ENCODE measurements at places on chromosomes 7 and 10.

GRCh38 chr7:4880218-4880617 is 3.3 kb downstream of the RADIL start:
- DNase-seq: no peak

GRCh38 chr10:29667191-29667590 is 32.4 kb upstream of the SVIL start:
- DNase-seq: no peak

DNA sequence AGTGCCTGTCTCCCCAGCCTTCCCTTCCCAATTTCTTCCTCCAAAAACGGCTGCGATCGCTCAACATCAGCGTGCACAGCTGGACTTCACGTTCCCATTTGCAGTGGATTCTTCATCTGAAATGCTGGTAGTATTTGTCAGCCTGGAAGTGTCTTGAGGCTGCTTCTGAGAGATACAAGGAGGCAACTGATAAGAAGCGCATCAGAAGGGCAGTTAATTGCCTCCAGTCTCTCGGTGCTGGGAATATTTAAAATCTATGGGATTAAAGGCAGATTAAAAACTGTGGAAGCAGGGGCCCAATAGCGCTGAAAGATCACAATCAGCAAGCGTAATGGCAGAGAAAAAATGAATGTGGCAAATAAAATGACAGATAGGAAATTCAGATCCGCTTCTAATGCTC is 450.0 kb downstream of the GATA3 start:
- no peak for DNase-seq

- DNase-seq: no peak
These were observed 11.4 kb downstream of the SEC31B start for GRCh38 chr10:100508266-100508665.

GRCh38 chr7:69067397-69067796 is 530.9 kb upstream of the AUTS2 start:
- DNase-seq: no peak

DNA sequence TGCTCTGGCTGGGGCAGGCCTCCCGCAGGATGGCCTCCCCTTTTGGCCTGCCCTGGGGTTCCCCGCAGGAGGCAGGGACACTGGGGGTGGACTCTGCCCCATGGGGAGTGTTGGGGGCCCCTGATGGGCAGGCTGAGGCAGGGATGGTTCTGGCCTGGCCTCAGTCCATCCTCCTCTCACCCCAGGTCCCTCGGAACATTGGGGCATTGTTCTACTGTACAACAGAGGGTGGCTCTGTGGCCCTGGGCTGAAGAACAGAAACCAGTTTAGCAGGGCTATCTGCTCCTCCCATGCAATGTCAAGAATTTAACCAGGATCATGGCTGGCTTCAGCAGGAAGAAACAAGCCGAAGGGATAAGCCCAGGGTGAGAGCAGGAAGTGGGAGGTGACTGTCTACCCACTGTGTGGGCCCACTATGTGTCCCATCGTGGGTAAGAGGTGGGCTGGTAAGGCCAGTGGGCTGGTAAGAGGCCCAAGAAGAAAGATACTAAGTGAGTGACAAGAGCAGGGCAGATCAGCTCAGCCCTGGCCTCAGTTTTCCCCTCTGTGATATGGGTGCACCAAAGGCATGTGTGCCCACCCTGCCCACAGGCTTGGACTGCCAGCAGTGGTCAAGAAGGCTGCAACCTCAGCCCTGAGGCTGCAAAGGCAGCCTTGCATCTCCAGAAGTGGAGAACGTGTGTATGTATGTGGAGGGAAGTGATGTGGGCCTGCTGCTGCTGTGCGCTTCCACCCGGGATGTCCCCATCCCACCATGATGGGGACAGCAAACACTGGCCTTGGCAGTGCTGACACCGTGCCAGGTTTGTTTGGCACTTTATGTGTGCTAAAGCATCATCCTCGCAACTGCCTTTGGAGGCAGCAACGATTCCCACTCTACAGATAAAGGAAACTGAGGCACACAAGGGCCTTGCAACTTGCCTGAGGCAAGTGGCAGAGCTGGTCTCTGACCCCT is 138.9 kb downstream of the SH3PXD2A start:
- DNase-seq: no peak

GRCh38 chr10:7855205-7855604 is 36.9 kb downstream of the TAF3 start:
- DNase-seq: no peak

DNA sequence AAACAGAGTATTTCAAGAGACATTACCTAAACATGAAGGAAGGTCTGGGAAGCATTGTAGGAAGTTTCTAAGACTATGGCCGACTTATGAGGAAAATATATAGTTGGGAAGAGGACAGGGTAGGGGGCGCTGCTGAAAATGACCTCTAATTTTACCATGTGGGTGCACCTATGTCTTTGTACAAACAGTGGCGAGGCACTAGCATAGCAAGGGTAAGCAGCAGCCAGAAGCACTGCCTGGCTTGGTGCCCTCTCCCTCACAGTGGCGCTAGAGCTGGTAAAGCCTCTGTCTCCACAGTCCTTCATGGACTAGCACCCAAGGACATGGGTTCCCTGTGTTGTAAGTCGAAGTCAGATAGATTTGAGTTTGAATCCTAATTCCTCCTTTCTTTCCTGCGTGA is 461.2 kb downstream of the INHBA start:
- DNase-seq: no peak

DNA sequence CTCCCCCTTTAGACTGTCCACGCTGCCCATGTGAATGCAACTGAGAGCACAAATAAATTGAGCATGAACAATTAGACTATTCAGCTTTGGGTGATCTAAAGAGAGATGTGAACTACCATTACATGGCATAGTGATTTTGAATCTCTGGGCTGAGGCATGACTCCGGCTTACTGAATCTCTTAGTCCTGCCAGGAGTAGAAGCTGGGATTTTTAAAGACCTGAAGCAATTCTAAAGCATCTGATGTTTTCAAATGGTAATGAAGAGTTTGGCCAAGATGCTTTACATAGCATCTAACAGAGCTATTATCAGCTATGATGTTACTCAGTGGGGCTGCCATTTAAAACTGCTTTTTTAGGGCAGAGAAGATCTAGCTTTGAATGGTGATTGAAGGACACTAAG is 1059.1 kb downstream of the SORCS3 start:
- DNase-seq: no peak

DNA sequence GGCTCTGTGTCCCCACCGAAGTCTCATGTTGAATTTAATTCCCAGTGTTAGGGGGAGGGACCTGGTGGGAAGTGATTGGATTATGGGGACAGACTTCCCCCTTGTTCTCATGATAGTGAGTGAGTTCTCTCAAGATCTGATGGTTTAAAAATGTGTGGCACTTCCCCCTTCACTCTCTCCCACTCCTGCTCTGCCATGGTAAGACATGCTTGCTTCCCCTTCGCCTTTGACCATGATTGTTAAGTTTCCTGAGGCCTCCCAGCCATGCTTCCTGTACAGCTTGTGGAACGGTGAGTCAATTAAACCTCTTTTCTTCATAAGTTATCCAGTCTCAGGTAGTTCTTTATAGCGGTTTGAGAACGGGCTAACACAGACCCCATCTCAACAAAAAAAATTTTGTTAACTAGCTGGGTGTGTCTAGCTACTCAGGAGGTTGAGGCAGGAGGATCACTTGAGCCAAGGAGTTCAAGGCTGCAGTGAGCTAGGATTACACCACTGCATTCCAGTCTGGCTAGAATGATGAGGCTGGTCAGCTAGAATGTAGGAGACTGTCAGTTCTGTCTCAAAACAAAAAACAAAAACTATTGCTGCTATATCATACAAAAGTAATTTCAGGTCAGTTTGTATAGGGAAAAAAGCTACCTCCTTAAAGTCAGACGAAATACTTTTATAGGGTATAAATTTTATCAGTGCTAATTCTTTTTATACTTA is 57.7 kb downstream of the ATAD1 start:
- peak; percentile 69 for DNase-seq

- DNase-seq: no peak
These were observed 29.4 kb downstream of the HGF start for GRCh38 chr7:81740403-81740802.

DNA sequence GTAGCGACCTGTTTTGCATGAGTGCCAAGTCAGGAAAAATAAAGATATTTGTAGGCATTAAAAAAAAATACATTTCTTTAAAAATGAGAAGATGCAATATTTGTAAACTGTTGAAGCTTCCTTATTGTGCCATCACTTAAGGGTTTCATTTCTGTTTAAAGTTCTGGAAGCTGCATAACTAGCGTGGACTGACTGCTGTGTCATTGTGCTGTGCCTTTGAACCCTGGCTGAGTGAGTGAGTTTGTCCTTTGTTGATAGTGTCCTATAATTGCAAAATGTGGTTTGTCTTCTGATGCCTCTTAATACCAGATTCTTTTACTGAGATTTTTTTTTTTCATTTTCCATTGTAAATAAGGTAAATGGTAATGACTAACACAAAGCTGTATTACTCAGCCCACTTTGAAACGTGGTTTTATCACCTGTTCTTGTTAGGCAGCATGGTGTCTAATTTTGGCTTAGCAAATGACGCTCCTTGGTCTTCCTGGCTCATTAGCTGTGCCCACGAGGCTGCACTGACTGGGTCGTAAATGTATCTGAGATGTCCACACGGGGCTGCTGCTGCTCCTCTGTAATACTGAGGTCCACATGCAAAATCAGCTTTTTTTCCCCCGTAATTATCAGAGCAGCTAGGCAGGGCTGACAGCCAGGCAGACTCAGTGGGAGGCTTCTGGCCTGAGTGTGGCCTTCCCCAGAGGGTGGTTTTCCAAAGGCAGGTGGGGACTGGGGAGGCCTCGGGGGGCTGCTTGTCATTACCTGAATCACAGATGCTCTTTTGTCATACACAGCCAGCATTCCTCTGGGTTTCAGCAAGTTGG is 14.8 kb downstream of the ZSCAN25 start:
- peak; percentile 7 for DNase-seq

All from CD14-positive monocyte (primary cell).